Coronary artery (tissue), 2 donors: ENCODE measurements at places on chromosomes 13 and 19.

DNA sequence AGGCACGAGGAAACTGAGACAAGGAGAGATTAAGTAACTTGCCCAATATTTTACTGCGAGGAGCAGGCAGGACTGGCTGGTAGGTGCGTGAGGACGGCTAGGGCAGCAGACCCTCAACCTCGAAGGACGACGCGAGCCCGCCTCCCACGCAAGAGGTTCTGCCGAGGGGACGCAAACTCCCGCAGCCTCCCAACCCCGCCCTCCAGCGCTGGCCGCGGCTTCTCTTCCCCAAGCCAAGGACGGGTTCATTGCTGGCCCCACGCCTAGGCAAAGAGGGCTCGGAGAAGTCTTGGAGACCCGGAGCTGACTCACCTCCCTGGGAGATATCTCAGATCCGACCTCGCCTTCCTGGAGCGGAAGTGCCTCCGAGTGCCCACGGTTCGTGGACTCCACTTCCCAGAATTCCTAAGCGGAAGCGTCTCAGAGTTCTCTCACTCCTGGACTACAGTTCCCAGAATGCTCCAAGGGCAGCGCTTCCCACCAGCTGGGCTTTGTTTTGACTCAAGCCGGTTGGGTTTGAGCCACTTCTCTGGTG, at the start of gene ZNF235:
Gene ZNF235, minus strand, starts transcription at position 367 of the 535 bp plus-strand sequence. CDS start 1,621 bp downstream, outside the sequence.
- peak; percentile 95 for DNase-seq

GRCh38 chr13:99288089-99288488, 19.1 kb downstream of the GPR183 start:
- no peak for DNase-seq

- DNase-seq = no peak
Measured at GRCh38 chr19:19021115-19021514, 12.2 kb downstream of the SUGP2 start.

DNA sequence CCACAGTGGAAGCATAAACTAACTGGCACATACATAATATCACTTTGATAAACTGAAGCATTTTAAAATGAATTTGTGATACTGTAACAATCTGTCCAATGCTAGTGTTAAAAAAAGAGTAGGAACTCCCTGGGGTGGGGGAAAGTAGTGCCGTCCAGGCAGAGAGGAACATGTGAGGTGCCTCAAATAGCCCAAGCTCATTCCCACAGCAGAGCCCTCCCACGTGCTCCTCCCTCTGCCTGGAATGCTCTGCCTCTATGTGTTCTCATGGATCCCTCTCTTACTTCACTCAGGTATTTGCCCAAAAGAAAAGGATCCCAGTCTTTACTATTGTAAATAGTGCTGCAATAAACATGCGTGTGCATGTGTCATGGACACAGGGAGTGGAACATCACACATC, 188.1 kb downstream of the NHLRC3 start:
- DNase-seq = no peak

GRCh38 chr13:54611390-54611789, 1582.8 kb downstream of the OLFM4 start:
- no peak for DNase-seq

GRCh38 chr19:38003438-38004185, 96.6 kb downstream of the SIPA1L3 start:
- DNase-seq = peak; percentile 80

DNA sequence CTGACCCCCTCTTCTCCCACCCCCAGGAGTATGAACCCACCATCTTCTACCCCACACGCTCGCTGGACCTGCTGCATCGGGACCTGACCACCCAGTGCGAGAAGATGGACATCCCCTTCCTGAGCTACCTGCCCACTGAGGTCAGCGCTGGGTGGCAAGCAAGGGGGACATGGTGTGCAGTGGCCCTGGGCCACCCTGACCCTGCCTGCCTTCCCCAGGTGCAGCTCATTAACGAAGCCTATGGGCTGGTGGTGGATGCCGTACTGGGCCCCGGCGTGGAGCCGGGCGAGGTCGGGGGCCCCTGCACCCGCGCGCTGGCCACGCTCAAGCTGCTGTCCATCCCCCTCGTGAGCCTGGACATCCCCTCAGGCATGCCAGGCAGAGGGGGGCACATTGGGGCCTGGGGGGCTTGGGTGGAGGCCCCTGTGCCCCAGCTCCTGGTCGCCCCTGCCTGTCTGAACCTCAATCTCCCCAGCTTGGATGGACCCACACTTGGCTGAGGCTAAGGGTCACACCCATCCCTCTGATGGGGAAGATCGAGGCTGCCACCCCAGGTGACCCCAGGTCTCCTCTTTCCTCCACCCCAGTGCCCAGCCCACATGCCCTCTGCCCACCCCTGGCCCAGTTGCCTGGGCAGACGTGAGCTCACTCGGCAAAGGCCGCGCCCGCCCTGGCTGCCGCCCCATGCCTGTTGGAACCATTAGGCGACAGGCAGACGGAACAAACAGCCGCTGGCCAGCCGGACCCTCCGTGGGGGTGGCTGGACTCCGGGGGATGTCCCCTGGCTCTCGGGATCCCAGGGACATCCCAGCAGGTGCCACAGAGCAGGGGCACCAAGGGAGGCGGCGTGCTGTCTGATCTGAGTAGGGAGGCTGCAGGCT, 2.5 kb upstream of the CILP2 start:
- no peak for DNase-seq

GRCh38 chr13:32376642-32377415, 51.1 kb downstream of the N4BP2L1 start:
- DNase-seq = no peak

GRCh38 chr19:48244281-48244680, 11.4 kb downstream of the CARD8 start:
- no peak for DNase-seq

DNA sequence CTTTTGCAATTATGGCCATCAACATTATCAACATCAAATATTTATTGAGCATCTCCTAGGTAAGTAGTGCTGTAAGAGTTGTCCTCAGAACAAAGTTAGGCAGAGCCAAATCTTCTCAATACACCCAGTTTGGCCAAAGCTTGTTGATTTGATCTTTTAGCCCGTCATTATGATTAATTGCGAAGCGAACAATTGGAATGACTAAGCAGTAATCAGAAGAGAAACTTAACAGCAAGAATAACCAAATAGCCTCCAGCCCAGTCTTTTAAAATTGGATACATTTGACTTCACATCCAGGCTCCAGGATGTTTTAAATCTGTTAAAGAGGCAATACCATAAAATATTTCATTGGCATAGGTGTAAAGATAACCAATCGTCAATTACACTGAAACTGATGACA, 1156.0 kb downstream of the OLFM4 start:
- no peak for DNase-seq

- no peak for DNase-seq
Measured at GRCh38 chr19:13623716-13624710, 117.7 kb upstream of the CACNA1A start.

GRCh38 chr19:29548483-29549085, 22.8 kb downstream of the VSTM2B start:
- DNase-seq = peak; percentile 56

- no peak for DNase-seq
Measured at GRCh38 chr19:15974856-15975255, 26.0 kb downstream of the OR10H4 start.

- no peak for DNase-seq
Measured at GRCh38 chr13:113315992-113316391, 19.0 kb downstream of the LAMP1 start.

DNA sequence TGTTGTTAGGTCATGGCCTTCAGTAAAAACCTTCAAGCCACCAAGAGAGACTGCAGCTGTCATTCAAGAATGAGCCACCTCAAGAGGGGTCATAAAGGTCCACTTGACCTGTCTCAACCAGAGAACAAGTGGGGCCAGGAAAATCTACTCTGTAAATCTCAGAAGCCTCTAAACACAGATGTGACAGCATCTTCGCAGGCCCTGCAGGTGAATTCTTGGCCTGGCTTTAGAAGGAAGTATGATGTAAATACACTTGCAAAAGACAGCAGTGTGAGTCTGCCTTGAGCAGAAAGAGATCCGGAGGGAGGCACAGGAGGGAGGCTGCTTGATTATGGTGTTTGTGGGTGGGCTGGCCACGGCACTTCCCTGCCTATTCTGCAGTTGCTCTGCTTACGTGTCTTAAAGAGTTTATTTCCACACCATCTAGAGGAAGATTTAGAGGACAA, 1082.9 kb downstream of the UQCRFS1 start:
- DNase-seq = no peak

- DNase-seq = no peak
Measured at GRCh38 chr13:98212763-98213162, 35.7 kb upstream of the RNF113B start.

- no peak for DNase-seq
Measured at GRCh38 chr13:100987948-100988347, 313.4 kb upstream of the TMTC4 start.

GRCh38 chr13:26488236-26489003, 69.1 kb upstream of the WASF3 start:
- no peak for DNase-seq

DNA sequence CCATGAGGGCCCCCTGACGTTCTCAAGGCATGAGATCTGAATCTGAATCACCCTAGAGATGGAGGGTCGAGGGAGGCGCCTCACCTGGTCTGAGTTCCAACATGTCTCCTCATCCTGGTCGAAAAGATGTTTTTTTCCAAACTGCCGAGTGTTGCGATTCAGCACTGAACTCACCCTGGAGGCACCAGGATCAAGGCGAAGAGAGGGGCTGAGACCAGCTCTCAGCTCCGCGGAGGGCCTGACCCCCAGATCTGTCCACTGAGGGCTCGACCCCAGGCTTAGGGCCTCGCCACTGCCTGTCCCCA, 555 bp downstream of the NR2C2AP start:
- no peak for DNase-seq

GRCh38 chr19:48186015-48186414, 15.5 kb downstream of the ZSWIM9 start:
- DNase-seq = no peak

- DNase-seq = no peak
Measured at GRCh38 chr19:3210347-3211017, 14.0 kb upstream of the CELF5 start.

GRCh38 chr19:1103708-1104310, at the start of gene GPX4:
Gene GPX4, plus strand, starts transcription at chr19:1103994. Its CDS starts 50 bp downstream, at chr19:1104044.
- peak; percentile 99 for DNase-seq

- DNase-seq = peak; percentile 78
Measured at GRCh38 chr13:109785141-109785891, 1.1 kb downstream of the IRS2 start.

DNA sequence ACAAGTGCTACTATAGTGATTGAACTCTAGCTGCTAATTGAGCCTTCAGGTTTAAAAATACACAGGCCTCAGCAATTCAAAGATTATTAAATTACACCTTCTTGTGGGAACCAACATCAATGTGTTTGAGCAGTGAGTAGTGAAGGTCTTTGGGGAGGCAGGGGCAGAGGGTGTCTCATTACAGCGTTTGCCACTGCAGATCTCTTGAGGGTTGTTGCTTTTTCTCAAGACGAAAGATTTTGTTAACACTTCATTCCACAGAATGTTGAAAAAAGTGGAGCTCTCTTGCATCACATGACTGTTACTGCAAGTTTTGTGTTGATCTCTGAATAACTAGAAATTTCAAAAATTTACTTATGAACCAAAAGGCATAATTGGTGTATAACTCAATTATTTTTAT, 253.6 kb downstream of the ATP8A2 start:
- no peak for DNase-seq

DNA sequence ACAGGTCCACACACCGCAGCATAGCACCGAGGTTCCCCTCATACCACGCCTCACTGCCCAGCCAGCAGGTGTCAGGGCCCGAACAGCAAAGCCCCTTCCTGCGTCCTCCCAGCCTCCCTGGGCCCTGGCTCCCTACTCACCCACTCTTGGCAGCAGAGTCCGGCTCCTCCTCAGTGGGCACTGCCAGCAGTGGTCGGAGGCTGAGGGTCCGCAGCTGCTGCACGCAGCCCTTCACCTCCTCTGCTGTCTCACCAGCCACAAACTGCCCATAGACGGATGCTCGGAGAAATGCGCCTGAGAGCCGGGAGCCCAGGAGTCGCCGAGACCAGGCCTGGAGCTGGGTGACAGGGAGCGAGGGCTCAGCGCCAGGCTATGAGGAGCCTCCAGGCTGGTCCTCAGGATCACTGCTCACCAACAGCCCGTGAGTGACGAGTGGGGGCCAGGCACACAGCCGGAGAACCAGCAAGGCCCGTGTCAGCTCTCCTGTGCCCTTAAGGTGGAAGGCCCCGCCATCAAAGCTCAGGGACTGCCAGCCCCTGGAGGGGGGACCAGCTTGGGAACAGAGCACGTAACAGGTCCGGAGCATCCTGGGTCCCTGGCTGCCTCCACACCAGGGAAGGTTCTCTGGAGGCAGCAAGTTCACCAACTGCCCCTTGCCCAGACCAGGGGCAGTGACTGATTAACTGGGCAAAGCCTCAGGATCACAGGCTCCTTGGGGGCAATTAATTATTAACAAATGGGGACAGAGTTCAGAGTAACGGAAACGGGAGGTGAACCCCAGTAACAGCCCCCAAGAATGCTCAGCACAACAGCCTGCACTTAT, at the start of gene PRODH2:
Gene PRODH2, minus strand, starts transcription at position 626 of the 823 bp plus-strand sequence. Its CDS starts 40 bp downstream, at position 586.
- no peak for DNase-seq

DNA sequence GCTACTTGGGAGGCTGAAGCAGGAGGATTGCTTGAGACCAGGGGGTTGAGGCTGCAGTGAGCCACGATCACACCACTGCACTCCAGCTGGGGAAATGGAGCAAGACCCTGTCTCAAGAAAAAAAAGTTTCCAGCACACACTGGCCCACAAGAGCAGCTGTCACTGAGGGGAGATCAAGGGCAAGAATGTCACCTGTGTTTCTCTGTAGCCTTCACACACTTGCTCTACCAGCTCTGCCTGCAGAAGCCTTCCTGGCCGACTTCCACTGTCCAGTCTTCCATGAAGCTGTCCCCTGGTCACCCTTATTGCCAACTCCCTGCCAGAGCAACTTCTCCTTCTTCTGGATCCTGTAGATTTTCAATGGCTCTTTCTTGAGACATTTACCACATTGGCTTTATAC, 158.0 kb downstream of the KCTD15 start:
- peak; percentile 21 for DNase-seq

- DNase-seq = no peak
Measured at GRCh38 chr19:17841371-17841809, 6.4 kb downstream of the JAK3 start.

DNA sequence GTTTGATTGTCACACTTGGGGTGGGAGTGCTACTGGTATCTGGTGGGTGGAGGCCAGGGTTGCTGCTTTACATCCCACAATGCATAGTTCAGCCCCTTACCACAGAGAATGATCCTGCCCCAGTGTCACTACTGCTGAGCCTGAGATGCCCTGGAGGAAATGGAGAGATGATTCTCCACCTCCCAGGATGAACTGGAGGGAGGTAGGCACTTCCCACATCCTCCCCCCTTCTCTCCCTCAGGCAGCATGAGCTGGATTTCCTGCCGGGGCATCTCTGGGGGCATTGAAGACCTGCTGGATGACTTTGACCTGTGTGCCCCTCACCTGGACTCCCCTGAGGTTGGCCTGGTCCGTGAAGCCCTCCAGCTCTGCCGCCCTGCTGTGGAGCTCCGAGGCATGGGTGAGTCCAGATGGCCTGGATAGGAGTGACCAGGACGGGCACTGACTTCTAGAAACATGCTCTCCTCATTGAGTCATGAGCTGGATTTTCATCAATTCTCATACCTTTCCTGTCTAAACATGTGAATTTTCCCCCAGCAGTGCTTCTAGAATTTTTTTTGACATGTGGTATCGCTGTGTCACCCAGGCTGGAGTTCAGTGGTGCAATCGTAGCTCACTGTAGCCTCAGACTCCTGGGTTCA, 45.3 kb downstream of the NWD1 start:
- DNase-seq = no peak
